Tibial nerve (tissue), 4 donors: ENCODE measurements at places on chromosomes 2 and 18. TPM values are rescaled to one million over a fixed set of nuclear protein-coding genes. Genes with fewer than 3 reads are reported as not detected.

CXCR1 gene
- total RNA-seq = 0.66 TPM

ANKRD53 gene
- total RNA-seq = 1.3 TPM

CPO gene
- not detected for total RNA-seq

MSTN gene
- total RNA-seq = 0.90 TPM

CYTIP gene
- total RNA-seq = 7.7 TPM

AQP12A gene
- total RNA-seq = not detected

CNTNAP5 gene
- 0.22 TPM for total RNA-seq

MALL gene
- 12.6 TPM for total RNA-seq

UGT1A4 gene
- not detected for total RNA-seq

CRIM1 gene
- 191 TPM for total RNA-seq

POTEF gene
- not detected for total RNA-seq

DNAJC10 gene
- total RNA-seq = 64.9 TPM

ANKRD29 gene
- 13.0 TPM for total RNA-seq

SEMA4F gene
- 22.3 TPM for total RNA-seq

MAP3K19 gene
- total RNA-seq = not detected

ALS2 gene
- 33.9 TPM for total RNA-seq

FOXI3 gene
- not detected for total RNA-seq

IGFBP2 gene
- 125 TPM for total RNA-seq

CHRNA1 gene
- total RNA-seq = not detected

ARHGAP28 gene
- total RNA-seq = 6.6 TPM

GAREM1 gene
- total RNA-seq = 33.0 TPM

COLEC11 gene
- total RNA-seq = 6.7 TPM

SERPINB5 gene
- not detected for total RNA-seq

CMPK2 gene
- 4.5 TPM for total RNA-seq

CWC22 gene
- 23.4 TPM for total RNA-seq

ALK gene
- 0.90 TPM for total RNA-seq

LYPD1 gene
- total RNA-seq = 0.22 TPM

MC5R gene
- not detected for total RNA-seq

LIMS3 gene
- total RNA-seq = 8.4 TPM

FOXD4L1 gene
- total RNA-seq = not detected

RAB6C gene
- total RNA-seq = not detected

IL36A gene
- total RNA-seq = not detected

CDH2 gene
- total RNA-seq = 9.8 TPM

SOCS6 gene
- 21.8 TPM for total RNA-seq

DPP10 gene
- total RNA-seq = not detected

CHST9 gene
- total RNA-seq = 0.30 TPM

PTPRN gene
- not detected for total RNA-seq

CLEC4F gene
- total RNA-seq = 0.44 TPM

ACTG2 gene
- total RNA-seq = 6.3 TPM

ST6GAL2 gene
- total RNA-seq = not detected
